ENCODE measurements at places on chromosomes 2 and 18. TPM values are rescaled to one million over a fixed set of nuclear protein-coding genes. Genes with fewer than 3 reads are reported as not detected.

- DNase-seq: no peak
Measured at GRCh38 chr2:215637651-215638050, 201.8 kb upstream of the FN1 start.

- no peak for DNase-seq
Measured at GRCh38 chr2:40315683-40316082, 136.2 kb downstream of the SLC8A1 start.

GRCh38 chr2:69271831-69272257 is 115.2 kb downstream of the GFPT1 start:
- DNase-seq: no peak

TXNL4A gene
- 82.1 TPM for total RNA-seq

SKOR2 gene
- total RNA-seq: not detected

RESP18 gene
- total RNA-seq: not detected

DNA sequence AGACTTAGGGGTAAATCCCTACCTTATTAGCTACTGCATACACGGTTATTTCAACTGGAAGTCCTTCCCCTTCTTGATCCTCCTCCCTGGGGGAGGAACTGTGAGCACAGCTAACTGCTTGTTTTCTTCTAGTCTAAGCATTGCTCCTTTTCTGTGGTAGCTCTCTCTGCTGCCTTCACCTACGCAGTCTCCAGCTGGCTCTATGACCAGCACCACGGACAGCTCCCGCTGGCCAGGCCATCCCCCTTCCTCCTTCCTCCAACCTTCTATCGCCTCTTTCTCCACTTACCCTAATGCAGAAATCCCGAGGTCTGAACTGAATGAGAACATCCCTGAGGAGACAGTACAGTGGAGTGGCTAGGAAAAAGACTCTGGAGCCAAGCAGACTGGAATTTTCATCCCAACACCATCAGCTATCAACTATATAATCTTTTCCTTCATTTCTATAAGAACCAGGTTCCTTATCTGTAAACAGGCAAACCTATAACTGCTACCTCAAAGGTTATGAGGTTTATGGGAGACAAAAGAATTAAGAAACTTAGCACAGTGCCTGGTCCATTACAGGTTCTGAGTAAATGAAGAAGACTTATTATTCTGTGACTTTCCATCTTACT is 4.7 kb upstream of the CFAP65 start:
- no peak for DNase-seq
